T-helper 22 cell (primary cell): ENCODE measurements at places on chromosomes 3 and 15.

DNA sequence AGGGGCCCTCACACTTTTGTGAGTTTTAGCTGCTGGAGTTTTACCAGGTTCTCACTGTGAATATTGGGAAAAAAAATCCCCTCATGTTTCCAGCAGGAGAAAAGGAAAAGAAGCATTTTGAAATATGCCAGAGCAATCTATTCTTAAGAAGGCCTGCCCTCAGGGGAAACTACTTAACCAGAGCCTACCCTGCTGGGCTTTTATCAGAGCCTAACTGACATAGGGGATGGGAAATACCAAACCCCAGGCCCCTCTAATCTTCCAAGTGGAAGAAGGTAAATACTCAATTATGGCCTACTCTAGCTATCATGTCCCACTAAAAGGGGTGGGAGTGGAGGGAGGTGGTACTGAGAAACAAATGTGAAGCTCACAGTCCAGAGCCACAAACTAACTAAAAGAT lies 68.7 kb upstream of the NMNAT3 start:
- DNase-seq: no peak

GRCh38 chr3:12178091-12178820 lies 19.5 kb upstream of the TIMP4 start:
- no peak for DNase-seq

DNA sequence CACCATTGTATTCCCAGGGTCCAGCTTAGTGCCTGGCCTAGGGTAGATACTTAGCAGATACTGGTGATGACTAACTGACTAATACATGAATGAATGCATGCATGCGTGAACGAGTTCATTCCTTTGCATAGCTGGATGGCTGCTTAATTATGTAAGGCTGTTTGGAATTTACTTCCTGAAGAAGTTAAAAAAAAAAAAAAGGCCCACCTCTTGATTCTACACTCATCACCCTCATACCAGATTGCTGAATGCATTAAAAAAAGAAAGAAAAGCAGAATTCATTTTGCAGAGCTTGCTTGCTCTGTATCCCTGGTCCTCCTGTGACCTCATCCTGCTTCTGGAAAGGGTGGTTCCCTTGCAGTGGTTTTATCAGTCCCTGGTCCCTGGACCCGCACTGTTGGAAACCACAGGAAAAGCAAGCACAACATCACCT lies 277.6 kb upstream of the CFAP20DC start:
- no peak for DNase-seq

GRCh38 chr3:149512073-149512782 lies 37.7 kb downstream of the TM4SF4 start:
- DNase-seq: no peak

DNA sequence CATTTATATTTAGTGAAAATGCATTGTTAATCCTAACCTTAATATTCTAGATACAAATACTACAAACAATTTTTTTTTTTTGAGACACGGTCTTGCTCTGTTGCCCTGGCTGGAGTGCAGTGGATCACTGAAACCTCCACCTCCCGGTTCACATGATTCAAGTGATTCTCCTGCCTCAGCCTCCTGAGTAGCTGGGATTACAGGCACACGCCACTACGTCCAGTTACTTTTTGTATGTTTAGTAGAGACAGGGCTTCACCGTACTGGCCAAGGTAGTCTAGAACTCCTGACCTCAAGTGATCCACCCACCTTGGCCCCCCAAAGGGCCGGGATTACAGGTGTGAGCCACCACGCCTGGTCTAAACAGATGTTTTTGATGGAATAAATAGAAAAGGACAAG lies 361.5 kb upstream of the NECTIN3 start:
- no peak for DNase-seq

GRCh38 chr3:36937492-36937891 lies 7.4 kb downstream of the TRANK1 start:
- DNase-seq: no peak

- no peak for DNase-seq
Observed at GRCh38 chr3:71514621-71515020, 68.9 kb downstream of the FOXP1 start.

GRCh38 chr3:132871956-132872355 lies 149.7 kb upstream of the NPHP3 start:
- no peak for DNase-seq

DNA sequence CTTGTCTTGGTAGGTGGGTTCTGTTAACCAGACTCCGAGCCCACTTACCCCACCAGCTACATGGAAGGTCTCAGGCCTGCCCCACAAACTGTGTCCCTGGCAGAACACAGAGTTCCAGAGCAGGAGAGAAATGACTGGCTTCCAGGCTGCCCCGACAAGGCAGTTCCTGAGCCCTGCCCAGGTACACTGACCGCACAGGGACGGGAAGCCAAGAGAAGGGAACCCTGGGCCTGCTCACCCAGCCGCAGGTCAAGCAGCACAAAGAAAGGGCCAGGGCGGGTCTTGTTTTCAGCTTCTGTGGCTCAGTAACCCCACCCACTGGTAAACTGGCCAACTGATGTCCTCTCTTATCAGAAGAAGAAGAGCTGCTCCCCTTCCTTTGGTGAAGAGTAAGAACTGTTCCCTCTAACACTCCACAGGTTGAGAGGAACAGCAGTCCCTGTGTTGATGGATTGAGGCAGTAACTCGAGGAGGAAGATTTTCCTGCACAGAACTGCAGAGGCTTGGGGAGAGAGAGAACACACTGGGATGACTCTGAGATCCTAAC lies 68.4 kb downstream of the CRTC3 start:
- DNase-seq: no peak

- DNase-seq: no peak
Observed at GRCh38 chr3:12235691-12236090, 53.2 kb upstream of the PPARG start.

DNA sequence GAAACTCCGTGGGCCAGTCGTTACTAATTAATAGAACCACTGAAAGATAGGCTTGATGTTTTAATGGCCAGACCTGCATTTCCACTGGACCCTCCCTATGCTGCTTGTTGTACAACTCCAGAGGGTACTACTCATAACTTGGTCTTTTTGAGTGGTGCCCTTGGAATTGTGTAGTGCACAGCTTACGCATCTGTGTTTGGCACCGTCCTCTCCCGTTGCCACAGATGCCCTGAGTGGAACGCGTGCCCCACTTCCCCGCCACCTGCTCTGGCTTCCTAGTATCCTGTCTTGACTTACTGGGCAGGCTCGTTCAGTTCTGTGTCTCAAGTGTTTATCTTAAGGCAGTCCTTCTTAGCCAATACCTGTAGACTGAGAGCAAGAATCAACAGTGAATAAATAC lies 78.7 kb downstream of the USP13 start:
- no peak for DNase-seq

DNA sequence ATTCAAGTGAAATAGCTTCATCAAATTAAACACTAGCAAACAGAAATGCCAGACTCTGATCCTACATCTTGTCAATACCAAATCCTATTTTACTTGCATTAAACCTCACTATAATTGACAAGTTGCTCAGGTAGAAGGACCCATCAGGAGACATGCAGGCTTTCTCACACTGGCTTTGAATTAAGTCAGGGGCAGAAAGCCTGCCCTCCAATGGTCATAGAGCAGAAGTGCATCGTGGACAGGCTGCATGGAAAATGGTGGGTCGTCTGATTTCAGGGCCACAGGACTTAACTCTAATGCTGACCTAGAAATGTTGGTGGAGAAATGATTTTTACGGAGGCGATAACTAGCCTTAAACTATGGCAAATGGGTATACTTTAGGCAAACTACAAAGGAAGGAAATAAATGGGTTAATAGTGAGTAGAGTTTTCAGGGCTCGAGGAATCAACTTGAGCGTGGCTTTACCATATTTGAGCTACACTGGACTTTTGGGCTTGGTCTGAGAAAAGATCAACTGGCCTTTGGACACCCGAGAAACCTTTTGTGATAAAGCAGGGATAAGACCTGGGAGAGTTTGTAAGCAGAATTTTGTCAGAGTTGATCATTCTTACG lies 283.9 kb downstream of the GRM7 start:
- no peak for DNase-seq

- no peak for DNase-seq
Observed at GRCh38 chr3:73571238-73571794, 53.4 kb downstream of the PDZRN3 start.
